ENCODE measurements at places on chromosomes 7 and 10.

DNA sequence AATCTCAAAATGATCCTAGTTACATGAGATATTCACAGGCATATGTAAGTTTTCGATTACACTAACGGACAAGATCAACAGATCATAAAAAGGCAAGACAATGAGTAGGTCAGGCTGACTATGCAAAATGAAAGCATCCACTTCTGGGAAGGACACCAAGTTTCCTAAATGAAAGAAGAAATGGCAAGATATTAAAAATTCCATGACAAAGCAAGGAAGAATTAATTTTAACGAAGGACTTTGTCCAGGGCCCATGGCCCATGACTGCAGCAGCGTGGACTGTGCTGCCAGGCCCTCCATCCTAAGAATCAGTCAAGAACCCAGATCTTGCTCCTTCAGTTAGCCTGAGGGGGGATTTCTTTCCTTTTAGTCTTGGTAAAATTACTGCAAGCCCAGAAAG is 182.4 kb upstream of the FRMD4A start:
- DNase-seq: no peak

DNA sequence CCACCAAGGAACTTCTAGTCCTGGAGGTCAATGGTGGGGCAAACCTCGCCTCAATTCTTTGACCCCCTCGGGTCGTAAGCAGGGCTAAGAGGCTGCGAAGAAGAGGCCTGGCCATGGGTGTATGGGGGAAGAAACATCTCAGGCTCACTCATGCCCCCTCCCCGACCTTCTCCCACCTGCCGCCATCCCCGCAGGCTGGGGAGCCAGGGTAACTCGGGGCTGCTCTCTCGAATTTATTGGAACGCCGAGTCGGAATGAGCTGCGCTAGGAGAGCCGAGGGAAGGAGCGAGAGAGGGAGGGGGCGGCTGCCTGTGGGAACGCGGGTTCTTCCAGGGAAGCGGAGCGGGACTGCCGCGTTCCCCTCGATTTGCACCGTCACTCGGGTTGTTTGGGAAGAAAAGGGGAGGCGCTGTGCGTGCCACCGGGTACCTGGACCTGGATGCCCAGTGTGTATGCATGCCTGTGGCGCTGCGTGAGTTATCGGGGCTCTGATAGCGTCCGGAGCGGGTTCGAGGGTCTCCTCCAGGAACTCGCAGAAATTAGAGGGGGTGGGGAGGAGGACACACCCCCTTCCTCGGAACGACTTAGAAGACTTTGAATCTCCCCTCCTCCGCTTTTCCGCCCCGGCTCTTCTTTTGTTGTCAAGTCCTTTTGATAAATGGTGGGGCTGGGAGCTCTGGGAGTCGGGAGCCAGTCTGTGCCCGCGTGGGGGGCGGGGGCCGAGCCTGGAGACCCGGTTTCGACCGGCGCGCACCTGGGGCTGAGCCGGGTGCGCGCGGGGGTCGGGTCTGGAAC is 1.8 kb upstream of the ZNF503 start:
- peak; percentile 64 for DNase-seq

GRCh38 chr7:127413962-127414361 is 21.5 kb upstream of the ZNF800 start:
- DNase-seq: no peak

DNA sequence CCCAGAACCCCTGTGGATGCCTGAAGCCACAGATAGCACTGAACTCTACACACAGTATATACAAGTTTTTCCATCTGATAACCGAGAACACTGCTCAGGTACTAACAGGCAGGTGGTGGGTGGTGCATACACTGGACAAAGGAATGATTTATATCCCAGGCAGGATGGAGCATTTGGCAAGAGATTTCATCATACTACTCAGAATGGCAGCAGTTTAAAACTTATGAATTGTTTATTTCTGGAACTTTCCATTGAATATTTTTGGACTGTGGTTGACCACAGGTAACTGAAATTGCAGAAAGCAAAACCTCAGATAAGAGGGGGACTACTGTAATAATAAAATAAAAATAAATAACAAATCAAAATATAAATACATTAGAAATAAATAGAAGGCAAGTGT is 10.9 kb upstream of the KCNMA1 start:
- DNase-seq: no peak

DNA sequence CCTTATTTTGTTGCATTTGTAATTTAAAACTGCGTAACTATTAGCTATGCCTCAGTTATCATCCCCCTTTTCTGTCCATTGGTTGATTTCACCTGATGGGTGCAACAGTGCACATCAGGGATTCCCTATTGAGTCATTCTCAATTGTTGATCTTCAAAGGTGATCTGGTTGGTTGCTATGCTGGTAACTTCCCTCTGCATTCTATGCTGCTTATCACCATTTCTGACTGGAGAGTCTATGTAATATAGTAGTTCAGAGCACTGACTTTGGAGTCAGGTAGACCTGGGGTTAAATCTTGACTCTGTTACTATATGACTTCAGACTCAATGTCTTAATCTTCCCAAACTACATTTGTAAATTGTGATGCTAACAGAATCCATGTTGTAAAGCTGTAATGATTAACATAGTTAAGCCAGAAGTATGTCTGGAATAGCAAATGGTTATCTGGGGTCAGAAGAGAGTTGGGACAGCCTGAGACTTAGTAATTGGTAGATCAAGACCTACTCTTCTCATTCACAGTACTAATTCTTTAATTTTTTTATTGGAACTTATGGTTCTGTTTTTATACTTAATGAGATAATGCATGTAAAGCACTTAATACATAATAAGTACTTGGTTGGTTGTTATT is 38.1 kb downstream of the EXOC6 start:
- DNase-seq: no peak

GRCh38 chr10:843703-844102 is 87.8 kb downstream of the LARP4B start:
- no peak for DNase-seq

DNA sequence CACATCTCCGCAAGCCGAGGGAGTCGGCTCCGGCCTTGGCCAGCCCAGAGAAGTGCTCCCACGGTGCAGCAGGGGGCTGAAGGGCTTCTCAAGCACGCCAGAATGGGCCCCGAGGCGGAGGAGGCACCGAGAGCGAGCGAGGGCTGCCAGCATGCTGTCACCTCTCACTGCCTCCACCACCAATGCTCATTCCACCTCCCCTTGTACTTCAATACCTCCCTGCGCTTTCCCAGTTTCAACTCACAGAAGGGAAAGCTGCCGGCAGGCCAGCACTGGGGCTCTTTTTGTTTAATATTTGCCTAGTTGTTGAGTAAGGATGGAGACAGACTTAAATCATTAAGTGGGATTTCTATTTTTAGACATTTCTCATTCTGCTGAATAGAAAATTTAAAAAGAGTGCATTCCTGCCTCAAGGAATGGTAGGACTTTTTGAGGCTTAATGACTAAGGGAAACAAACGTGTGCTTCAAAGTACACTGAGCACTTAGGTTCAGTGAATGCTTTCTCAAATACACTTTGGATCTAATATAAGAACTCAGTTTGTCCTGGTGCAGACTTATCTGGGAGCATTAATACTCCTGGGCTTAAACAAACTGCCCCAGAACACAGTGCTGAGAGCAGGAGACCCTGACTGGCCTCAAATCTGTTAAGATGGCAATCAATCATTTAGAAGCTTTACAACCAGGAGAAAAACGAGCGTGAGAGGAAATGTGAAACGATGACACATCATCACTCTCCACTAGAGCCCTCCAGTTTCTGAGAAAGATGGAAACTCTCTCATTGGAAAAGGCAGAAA is 131.2 kb downstream of the RALA start:
- DNase-seq: peak; percentile 50

GRCh38 chr10:24414597-24414996 is 205.7 kb downstream of the KIAA1217 start:
- no peak for DNase-seq

DNA sequence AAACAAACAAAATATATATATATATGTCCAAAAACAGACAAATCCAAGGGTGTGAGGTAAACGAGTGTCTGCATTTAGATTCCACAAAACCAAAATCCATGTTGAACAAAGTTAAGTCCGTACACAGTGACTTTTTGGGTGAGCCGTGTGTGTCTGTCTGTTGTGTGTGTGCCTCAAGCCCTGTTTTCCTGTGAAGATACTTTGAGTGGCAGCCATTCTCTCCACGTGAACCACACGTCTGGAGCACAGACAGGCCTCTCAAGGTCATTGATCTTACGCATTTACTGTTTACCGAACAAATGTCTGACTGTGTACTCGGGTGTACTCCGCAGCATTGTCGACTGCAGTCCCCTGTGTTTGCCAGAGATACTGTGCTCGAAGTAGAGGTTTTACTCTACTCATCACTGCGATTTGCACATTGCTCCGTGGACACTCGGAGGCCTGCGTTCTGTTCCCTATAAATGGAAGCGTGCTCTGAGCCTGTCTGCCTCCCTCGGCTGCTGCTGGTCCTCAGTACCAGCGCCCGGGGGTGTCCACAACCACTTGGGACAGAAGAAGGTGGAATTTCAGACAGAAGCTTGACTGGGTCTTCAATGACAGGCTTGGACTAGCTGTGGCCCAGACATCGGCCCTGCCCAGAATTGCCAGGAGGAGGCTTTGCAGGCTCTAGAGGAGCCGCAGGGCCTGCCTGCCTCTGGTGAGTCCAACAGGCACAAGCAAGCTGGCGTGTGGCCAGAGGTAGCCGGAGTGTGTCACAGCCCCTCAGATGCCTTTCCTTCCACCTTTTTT is 22.1 kb downstream of the CYP17A1 start:
- DNase-seq: peak; percentile 94

GRCh38 chr10:117273980-117274379 is 33.1 kb downstream of the SLC18A2 start:
- no peak for DNase-seq

GRCh38 chr10:11742009-11742778 is at the start of gene ECHDC3:
TSS of gene ECHDC3 (plus strand) at chr10:11742382. CDS start at chr10:11742577, 195 bp downstream.
- peak; percentile 88 for DNase-seq

DNA sequence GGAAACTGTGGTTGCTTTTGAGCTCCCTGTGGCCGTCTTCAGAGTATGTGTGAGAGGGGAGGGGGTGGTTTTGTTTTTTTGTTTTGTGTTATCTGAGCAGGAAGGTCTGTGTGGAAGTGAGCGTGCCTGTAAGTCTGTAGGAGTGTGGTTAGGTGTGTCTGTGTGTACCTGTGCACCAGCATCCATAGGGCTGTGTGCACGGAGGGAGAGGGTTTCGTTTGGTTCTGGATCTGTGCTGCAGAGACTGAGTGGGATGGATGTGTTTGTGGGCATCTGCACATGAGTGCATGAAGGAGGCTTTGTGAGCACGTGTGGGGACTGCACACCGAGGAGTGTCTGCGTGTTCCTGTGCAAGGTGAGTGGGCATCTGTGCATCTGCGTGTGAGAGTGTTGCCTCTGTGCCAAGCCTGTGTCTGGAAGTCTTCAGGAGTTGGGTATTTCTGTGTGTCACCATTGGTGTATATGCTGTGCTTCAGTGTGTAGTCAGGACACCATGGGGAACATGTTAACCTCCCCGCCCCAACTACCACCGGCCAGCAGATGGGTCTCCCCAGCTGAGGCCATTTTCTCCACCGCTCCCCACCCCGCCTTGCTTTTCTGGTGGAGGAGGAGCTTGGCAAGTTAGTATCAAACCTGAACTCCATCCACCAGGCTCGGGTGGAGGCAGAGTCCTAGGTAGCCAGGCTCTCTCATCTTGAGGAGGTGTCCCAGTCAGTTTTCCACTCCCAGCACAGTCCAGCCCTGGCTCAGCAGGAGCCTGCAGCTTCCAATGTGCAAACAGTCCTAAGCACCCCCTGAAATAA is 7.1 kb upstream of the TLX1 start:
- peak; percentile 41 for DNase-seq

- DNase-seq: no peak
These were observed 96.9 kb upstream of the AGK start for GRCh38 chr7:141454338-141454737.

DNA sequence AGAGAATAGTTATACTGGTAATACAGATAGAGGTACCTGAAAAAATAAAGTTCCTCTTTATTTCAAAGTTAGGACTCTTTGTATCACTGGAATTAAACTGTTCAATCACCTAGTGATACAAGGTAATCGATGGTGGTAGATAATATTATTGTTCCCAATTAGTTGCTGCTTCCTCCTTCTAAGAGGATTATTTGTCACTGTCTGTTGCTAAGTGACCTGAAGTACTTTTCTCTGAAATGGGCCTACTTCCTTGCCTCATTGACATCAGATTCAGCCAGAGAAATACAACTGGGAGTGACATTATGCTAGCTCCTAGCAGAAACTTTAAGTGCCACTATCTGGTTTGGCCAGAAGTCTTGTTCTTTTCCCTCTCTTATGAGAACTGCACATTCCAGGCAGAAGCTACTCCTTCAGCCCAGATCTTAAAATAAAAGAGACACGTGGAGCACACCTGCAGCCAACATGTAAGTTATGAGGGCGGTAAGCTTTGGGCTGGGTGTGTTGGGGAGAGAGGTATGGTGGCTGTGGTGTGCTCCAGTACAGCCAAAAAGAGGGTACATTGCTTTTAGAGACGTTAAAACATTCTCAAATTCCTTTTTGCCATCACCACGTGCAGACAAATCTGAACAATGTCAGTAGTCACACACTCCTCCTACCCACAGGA is 54.8 kb downstream of the MINDY3 start:
- no peak for DNase-seq

- no peak for DNase-seq
These were observed 466.7 kb downstream of the TYW1 start for GRCh38 chr7:67463316-67463715.

GRCh38 chr10:127150136-127150535 is 46.3 kb downstream of the INSYN2A start:
- no peak for DNase-seq

- DNase-seq: no peak
These were observed 37.3 kb downstream of the FBH1 start for GRCh38 chr10:5927306-5927705.

DNA sequence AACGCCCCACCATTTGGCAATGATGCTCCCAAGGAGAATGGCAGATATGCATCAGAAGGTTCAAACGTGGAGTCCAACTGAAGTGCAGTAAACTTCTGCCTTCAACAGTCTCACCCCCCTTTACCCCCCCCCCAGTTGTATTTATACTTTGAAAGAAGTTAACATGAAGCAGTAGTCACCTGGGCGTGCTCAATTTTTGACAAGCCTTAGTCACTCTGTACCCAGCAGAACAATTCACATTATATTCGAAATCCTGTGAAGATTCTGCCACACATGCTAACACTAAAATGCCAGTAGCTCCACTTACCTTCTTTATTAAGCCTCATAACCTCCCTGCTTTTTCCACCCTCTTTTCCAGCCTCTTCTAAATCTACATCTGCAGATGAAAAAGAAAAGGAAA is 894 bp downstream of the ATXN7L1 start:
- DNase-seq: no peak

GRCh38 chr10:87841186-87841585 is 22.1 kb downstream of the KLLN start:
- no peak for DNase-seq

GRCh38 chr7:50735333-50735732 is 47.4 kb downstream of the GRB10 start:
- no peak for DNase-seq

DNA sequence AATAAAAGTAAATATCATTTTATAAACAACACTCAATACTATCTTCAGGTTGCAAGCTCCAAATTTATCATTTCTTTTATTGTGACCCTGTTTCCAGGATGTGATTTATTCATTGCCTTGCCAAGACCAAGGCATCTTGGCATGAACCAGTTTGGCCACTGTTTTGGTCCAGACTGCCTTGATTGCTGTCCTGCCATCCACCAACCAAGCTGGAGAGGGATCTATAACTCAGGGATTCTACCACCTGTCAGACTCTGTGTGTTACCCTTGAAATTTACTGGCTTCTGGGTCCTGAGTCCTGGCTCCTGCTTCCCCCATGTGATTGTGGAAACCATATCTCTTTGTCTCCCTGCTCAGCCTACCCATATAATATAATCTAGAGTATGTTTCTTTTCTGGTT is 343.0 kb downstream of the GPAM start:
- DNase-seq: no peak
